Activated CD4-positive, alpha-beta T cell treated with anti-CD3 and anti-CD28 coated beads, Interleukin-10, Interleukin-2, amounts not matched to agents 100 ng/mL and 50 ng/mL, durations not matched to agents 16 hours and 8 hours (primary cell): ENCODE measurements at places on chromosomes 7 and 10.

- DNase-seq = no peak
Observed at GRCh38 chr10:4316161-4316810, 509.7 kb upstream of the AKR1E2 start.

DNA sequence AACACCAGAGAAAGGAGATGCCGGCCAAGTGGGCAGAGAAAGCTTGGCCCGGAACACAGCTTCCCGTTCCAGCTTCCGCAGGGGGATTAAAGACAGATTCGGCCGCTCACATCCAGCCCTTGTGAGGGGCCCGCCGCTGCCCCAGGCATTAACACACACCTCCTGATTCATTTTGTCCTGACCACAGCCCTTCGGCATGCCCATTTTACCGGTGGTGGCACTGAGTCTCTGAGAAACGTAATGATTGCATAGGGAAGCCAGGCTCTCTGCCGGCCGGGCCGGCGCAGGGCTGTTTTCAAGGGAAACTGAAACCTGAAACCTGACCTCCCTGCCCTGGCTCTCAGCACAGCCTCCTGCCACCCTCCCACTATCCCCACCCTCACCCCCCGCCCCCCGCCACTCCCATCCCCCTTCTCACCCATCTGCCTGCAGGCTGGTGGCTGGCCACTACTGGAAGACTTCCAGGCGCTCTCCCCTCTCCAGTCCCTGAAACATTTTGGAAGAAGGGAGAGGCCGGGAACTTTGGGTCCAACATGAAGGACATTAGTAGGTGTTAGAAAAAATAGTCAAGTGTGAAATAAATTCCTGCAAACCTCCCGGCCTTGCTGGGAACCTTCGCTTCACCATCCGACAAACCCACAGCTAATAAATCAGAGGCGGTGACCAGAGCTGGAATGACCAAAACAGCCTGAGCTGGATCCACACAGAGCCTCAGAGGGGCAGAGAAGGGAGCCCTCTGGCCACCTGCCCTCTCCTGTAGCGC lies 83.5 kb upstream of the CUX1 start:
- DNase-seq = no peak

DNA sequence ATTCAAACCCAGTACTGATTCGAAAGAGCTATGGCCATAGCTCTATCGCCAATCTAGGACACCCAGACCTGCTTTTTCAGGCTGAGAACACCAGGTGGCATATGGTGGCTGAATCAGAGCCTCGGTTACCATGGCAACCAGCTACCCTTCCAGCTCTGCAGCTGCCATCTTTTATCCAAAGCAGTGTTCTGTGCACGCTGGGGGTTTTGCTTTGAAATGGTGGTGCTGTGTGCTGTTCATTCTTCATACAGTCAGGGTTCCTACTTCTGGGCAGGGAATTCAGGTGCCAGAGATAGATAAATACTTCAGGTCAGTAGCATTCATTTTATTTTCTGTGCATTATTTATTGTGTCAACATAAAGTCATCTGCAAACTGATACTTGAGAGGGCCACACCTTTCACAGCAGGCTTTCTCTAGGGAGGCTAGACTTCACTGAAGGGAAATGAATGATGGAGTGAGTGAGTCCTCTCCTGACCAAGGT lies 85.4 kb downstream of the AKR1D1 start:
- peak; percentile 89 for DNase-seq

DNA sequence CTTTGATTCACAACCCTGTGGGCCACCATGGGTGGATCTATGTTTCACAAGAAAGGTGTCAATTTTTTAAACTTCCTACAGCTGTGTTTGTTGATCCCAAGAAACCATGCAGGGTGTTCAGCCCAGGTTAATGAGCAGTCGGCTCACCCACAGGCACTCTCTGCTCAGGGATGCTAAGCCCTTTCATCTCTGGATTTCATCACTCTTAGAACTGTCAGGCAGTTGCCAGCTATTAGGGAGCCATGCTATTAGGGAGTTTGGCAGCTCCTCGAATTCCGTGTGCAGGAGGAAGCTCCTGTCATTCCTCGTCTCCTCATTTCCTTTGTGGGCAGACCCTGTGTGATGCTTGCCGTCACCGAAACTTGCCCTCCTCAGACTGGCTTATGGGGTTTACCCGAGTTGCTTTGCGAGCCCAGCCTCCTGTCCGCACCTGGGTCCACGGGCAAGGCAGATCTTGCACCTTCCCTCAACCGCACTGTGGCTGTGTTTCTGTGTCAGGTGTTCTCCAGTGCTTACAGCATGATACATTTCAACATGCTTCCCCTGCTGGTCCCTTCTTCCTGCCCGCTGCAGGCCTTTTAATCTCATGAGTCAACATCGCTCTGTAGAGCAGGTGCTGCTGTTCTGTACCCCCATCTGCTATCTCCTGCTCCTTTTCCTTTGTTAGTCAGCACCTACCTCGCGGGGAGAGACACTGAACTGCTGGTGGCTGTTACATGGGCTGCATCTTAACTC lies 509.8 kb downstream of the SUGCT start:
- DNase-seq = peak; percentile 2

GRCh38 chr7:4159154-4159501 lies 523.0 kb upstream of the FOXK1 start:
- no peak for DNase-seq

DNA sequence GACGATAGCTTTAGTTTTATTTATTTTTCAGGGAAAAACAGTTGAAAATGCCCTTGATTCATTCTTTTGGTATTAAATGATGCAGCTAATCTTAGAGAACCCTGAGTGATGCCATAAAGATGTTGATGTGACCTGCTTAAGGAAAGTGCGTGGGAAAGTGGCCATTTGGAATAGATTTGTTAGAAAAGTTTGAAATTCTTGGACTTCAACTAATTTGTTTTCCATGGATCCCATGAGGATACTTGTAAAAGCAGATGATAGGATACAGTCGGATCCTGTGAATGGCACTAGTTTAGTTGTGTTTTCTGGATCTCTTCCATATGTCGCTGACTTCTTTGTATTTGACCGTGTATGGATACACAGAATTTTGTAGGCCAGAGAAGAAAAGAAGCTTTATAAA lies 69.0 kb downstream of the SEPTIN7 start:
- no peak for DNase-seq

- no peak for DNase-seq
Observed at GRCh38 chr7:158849768-158850544, 6.4 kb upstream of the DYNC2I1 start.

DNA sequence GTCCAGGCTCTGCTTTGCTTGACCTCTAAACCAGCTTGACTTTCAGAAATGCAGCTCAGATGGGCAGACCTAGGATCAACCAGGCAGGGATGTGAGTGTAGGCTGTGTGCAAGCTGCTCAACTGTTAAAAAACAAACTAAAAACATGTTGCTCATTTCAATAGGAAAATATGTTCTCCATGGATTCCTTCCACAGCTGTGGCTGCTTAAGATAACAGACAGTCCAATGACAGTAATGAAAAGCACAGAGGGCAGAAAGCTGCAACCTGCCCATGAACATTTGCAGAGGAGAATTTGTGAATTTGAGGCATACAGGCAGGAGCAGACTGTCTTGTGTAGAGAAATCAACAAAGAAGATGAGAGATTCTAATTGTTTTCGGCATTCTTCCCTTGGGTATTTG lies 534.2 kb downstream of the CCSER2 start:
- DNase-seq = no peak

DNA sequence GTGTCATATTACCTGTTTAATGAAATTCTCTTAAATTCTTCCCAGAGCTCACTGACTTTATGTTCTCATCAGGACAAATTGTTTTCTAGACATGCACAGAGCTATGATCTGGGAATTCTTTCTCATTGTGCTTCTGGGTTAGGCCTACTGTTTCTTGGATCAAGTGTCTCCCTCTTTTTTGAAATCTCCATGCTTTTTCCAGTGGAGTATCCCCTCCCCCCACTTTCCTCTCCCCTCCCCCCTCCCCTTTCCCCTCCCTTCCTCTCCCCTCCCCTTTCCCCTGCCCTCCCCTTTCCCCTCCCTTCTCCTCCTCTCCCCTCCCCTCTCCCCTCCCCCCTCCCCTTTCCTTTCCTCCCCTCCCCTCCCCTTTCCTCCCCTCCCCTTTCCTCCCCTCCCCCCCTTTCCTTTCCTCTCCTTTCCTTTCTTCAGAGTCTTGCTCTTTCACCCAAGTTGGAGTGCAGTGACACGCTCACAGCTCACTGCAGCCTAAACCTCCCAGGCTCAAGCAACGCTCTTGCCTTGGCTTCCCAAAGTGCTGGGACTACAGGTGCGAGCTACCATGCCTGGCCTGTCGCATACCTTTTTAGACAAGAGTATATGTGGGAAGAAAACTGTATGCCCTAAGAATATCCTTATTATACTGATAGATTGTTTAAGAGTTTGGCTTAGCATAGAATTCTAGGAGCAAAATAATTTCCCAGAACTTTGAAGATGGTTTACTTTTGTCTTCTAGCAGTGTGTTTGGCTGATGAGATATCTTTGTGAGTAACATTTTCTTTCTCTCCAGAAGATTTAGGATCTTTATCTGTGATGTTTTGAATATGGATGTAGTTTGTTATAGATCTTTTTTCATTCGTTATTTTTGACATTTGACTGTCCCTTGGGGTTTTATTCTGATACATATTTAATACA lies 2.5 kb downstream of the DYNC2I1 start:
- no peak for DNase-seq

DNA sequence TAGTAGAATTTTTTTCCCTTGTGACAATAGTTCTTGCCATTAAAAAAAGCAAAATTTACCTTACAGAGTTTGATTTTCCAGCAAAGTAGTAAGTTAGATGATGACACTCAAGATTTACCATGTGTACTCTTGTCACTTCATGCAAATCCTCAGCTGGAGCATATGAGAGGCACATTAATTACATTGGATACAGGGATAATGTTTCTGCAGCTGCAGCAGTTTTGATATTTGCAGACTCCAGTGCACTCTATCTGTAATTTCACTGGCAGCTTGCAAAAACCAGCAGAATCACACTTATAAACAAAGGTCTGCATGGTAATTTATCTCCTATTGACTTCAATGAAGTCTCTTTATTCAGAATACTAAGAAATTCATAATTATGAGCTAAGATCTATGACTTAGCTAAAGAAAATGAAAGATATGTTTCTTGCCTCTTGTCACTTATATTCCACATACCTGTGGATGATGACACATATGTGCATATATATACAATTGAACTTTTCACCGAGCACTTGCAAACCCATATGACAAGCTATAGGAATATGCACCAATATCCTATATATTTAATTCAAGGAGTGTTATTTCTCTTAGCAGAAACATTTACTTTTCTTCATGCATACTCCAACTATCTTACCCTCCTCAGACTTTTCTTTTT lies 530.6 kb downstream of the PHTF2 start:
- no peak for DNase-seq

GRCh38 chr10:119199231-119199992 lies 8.0 kb upstream of the GRK5 start:
- DNase-seq = peak; percentile 73

DNA sequence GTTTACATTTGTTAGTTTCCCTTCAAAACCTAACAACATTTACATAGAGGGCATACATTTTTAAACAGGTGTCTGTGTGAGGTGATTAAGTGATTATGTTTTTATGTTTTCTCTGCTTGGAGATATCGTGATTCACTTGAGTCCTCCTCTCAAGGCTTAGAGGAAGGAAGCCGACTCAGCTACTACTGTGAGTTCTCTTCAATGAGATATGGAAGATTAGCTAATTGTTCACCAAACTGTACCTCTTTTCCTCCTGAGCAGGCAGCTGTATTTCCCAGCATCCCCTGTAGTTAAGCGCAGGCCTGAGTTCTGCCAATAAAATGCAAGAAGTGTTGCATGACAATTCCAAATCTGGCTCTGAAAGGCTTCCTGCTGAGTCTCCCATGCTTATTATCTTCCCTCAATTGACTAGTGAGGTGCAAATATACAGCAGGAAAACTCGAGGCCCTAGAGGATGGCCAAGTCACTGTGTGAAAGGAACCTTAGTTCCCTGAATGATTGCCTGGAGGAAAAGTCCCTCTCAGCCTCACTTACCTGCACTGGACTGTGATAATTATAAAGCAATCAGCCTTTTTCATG lies 528.7 kb downstream of the GRM8 start:
- no peak for DNase-seq

DNA sequence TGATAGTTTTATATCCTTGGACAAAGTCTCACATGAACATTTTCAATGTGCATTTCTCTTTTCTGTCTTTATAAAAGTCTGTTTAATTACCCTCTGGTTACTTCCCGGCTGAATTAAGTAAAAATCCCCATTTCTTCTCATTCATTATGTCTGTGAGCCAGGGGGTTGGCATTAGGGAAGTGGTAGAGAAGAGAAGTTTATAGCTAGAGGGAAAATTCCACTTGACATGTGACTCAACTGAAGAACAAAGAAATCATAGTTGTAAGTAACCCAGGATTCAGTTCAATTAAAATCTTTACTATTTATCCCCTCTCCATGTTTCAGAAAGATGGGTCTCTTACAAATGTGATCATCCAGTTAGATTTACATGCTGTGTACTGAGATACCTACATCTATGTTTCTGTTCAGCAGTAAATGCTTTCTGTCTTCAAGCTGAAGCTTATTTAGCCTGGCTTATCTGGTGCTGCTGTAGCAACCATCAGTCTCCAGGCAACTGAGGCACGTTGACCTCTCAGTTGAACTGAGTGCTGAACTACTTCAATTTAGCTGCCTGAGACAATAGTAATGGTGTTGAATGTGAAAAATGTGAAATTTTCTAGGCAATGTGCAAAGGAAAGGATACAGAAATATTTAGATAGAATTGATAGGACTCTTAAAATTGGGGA lies 181.6 kb downstream of the MLLT10 start:
- DNase-seq = no peak

DNA sequence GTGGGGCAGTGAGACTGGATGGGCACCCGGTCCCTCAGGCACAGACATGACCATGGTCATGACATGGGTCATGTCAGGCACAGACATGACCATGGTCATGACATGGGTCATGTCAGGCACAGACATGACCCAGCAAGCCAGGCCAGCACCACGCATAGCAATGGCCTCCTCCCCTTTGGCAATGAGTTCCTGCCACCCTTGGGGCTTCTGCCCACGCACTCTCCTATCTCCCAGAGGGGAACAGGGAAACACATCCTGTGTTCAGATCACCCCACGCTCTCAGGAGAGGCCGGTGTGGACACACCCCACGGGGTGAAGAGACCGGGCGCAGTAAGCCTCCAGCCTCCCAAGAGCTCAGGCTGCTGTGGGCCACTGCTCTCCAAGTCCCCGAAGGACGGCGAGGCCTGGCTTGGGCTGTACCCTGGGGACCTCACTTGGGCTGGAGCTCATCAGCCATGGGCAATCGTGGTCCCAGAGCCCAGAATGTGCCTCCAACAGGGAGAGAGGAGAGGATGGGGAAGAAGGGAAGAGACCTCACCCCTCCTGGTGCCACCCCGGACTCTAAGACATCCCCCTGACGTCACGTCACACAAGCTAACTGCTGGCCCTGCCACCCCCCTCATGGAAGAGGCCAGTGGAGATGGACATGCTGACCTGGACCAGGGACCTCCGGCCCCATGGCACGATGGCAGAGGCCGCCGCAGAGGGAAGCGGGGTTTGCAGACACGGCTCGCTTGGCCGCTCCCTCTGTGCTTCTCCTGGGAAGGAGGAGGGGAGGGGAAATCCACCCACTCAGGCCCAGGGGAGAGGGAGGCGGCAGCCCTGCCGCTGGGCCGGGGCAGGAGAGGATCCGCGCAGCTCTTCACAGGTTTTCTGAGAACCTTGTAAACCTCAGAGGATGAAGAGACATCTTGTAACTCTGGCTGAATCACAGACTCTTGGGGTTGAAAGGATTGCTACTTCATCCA lies 269.6 kb downstream of the ELFN1 start:
- peak; percentile 30 for DNase-seq
